ENCODE measurements at places on chromosomes 7 and 10.

DNA sequence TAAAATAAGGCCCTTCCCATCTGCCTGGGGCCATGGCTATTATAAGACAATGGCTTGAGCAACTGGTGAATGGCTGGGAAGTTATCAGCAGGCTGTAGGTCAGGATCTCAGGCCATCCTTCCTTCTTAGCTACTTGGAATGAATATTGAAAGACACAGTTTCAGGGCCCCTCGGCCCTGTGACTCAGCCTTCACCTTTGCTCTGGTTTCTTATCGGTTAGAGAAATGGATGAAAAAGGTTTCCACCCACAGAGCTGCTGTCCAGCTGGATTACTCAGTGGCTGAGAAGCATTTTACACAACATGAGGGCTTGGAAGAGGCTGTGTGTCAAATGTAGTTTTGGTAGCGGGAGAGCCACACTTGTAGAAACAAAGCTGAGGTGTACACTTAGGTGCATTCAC is 9.4 kb downstream of the ACSL5 start:
- DNase-seq = no peak

- DNase-seq = no peak
Measured at GRCh38 chr10:120327675-120328074, 129.4 kb upstream of the PLPP4 start.

GRCh38 chr7:157299613-157300368 is 37.0 kb upstream of the DNAJB6 start:
- no peak for DNase-seq

DNA sequence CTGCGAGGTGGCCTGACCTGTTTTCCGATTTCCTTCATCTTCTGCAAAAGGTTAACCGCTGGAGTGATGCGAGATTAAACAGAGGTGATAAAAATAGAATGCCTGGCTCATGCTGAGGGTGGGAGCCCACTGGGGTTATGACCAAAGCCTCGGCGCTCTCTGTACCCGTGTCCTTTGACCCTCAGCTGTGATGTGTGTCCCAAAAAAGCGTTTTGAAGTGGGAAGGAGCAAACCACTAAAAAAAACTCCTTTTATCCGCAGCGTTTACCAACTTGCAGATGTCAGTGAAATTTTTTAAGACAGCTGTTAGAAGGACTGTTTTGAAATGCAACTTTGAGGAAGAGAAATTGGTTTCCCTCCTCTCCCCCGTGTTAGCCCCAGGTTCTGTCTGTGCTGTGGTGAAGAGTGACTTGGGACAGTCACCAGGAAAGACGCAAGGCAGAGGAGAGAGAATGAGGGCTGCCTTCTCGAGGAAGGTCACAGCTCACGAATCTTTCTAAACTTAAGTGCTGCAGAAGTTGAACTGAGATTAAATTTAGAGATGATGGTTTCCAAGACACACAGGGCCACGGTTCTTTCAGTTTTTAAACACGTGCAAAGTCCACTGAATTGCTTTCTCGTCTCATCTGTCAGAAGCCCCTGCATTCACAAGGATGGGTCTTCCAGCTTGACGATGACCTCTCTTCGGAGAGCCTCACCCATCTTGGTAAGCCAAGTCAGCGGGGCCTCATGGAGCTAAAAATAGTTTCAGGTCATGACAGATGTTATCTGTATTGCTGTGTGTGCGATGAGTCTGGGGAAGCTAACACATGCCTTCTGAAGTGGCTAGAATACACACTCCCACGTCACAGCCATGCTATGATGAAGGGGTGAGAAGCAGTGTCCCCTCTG is 27.6 kb downstream of the AMZ1 start:
- DNase-seq = peak; percentile 38

- no peak for DNase-seq
Measured at GRCh38 chr10:92800134-92800733, 48.1 kb upstream of the EXOC6 start.

DNA sequence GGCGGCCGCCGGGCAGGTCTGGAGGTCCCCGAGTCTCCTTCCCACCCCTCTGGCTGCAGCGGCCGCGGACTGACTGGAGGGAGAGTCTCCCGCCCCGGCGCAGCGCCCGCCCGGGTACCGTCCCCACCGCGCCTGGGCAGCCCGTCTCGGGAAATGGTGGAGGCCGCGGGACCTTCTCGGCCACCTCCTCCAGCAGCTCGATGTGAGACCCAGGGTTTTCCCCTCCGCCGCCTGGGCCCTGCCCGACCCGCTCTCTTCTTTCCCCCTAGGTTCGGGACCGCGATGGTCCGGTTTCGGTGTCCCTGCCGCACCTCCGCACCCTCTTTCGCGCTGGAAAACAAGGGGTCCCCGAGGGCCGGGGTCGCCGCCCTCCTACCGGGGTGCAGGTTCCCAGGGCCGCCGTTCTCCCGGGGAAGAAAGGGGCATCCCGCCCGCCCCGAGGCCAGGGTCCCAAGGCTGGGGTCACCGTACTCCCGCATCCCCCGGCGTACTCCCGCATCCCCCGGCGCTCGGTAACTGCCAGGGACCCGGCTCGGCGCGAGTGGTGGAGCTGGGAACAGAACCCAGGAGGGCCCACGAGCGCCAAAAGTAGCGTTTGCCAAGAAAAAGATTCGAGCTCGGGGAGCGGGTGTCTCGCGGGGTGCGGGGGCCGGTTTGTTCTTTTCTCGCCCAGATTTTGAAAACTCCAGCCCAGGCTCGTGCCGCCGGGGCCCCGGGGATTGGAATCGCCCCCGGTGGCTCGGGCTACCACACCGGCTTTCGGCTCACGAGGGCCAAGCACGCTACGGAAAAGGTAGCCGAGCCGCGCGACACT is 3.4 kb downstream of the TNRC18 start:
- DNase-seq = no peak

DNA sequence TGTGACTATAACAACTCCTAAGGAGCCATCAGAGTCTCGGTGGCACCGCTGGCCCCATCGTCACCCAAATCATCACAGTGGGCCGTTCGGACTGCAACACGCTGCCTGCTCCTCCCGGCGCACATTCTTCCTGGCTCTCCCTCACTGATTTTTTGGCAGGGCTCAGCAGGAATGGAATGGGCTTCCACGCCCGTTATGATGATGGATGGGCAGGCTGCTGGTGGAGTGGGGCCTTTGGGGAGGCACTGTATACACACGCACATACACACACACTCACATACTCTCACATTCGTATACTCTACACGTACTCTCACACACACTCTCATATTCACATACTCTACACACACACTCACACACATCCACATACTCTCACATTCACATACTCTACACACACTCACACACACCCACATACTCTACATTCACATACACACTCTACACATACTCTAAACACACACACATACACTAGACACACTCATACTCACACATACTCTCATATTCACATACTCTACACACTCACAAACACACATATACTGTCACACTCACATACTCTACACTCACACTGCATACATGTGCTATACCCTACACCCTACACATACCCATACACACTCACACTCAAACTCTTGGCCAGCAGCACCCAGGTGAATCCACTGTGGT is 99.8 kb downstream of the KCNMA1 start:
- DNase-seq = no peak

DNA sequence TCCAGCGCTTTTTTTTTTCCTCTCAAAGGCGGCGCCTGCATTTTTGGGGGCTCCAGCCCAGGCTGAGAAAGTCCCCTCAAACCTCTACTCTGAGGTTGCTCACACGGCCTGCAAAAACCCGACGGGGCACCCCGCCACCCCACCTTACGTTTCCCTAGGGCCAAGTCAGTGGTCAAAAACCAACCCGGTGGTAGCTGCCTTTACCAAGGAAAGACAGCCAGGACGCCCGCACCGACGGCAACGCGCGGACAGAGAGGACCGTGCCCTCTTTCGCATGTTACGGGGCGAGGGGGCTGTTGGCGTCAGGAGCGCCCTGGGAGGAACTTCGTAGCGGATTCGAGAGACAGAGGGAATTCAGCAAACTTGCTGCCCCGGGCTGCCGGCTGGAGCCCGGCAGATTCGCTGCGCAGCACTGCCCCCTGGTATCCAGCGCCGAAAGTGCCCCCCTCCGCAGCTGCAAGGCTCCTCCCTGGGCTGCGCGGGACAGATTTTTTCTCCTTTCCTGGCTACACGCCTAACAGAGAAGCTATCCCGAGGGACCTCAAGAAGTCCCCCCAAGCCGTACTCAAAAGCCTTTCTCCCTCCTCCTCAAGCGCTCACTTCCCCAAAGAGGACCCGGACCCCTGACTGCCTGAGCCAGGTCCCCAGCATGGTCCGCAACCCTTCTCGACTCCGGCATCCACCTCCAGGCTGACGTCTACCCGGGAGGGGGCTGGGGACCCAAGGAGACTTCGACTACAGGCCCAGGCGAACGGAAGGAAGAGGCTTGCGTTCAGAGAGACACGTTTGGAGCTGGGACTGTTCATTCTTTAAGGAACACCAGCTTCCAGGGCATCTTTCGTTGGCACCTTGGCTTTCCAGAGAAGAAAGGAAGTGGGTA is 27.7 kb upstream of the VAX1 start:
- no peak for DNase-seq

- DNase-seq = no peak
Measured at GRCh38 chr7:77752016-77752415, 46.2 kb downstream of the TMEM60 start.

DNA sequence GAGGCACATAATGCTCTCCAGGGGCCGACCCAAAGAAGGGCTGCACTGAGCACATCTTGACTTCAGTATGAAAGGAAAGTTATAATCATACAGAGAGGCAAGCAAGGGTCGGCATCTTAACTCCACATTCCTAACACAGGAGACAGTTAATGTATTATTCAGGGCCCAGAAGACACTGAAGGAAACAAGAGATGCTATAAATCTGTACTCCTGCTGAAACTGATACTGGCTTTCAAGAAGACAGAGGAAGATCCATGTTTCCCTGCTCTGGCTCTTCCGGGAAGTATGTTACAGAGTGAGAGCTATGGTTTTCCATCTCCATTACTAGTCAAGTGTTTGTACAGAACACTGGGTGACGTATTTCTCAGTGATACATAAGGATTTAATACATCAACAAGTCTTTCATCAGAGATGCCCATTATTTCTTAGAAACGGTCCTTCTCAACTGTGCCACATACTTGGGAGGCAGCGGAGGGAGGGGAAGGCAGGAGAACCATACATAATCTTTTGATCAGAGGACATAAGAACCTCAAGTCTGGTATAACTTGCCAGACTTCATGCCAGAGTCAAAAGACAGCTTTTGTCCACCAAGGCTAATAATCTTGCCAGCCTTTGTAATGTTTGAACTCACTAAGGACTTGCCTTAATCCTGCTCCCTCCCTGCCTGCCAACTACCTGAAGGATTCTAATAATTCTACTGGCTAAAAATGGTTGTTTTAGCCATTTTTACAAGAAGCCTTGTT is 58.1 kb downstream of the ENO4 start:
- DNase-seq = no peak

DNA sequence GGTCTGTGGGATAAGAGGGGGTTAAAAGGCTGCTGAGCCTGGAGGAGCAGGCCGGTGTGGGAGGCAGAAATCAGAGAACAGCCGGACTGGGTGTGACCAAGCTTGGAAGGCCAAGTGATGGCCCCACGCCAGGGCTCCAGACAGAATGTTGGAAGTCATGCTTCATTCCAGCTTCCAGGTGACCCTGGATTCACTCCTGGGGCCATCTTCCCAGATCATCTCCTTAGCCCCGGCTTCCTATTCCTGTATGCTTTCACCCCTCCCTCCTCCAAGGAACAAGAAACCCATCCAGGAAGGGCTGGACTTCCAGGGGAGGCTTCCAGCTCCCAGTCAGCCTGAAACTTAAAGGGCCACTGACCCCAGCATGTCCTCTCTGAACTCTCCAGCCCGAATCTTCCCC is 1.0 kb downstream of the INMT start:
- DNase-seq = no peak

DNA sequence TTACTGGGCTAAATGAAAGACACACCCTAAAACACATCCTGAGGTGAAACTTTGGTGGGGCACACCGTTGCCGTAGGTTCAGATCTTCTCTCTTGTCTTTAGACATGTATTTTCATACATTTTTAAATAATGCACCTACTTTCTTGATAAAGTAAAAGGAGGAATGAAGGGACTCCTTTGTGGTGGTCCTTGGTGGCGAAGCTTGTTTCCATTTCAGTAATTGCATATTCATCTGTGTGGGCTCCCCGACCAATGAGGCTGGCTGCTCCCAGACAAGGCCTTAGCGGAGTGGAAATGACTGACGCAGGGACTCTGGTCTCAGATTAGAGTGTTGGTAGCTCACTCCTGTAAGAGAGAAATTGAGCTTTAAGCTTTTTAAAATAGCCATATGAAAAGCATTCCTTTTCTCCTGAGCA is 815 bp downstream of the CCSER2 start:
- peak; percentile 40 for DNase-seq

- DNase-seq = no peak
Measured at GRCh38 chr7:101255796-101256195, 10.9 kb upstream of the FIS1 start.

Data from stimulated activated CD4-positive, alpha-beta T cell treated with anti-CD3 and anti-CD28 coated beads, TNF-alpha, amount 100 ng/mL, for 24 hours (primary cell).